Aorta (tissue), 5 donors: ENCODE measurements at places on chromosomes 3 and 15. TPM values are rescaled to one million over a fixed set of nuclear protein-coding genes. Genes with fewer than 3 reads are reported as not detected.

SV2B gene
- total RNA-seq = 2.5 TPM

PIERCE2 gene
- total RNA-seq = 2.7 TPM

DNA sequence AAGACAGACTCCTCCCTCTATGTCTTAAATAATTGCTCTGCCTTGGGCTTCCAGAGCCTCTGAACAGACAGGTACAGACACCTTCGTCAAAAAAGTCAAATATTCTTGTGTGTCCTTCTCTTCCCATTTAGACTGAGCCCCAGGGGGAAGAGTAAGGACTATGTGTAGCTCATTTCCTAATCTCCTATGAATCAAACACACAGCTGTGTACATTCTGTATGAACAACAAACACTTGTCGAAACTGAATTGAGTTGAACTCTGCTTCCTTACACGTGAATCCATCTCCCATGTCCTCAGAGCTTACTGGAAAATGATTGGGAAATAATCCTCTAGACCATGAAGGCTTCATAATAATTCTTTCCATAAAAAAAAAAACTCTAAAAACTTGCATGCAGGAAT lies 80.8 kb downstream of the MOBP start:
- no peak overlapping the region for H3K27ac ChIP-seq
- H3K36me3 ChIP-seq = no peaks in the 10 kb centered on the region
- no peaks in the 10 kb centered on the region for H3K27me3 ChIP-seq
- no peak overlapping the region for H3K4me3 ChIP-seq

PAQR5 gene
- total RNA-seq = 0.71 TPM

GRCh38 chr3:37154668-37155314 lies 19.6 kb downstream of the LRRFIP2 start:
- no peak overlapping the region for H3K4me3 ChIP-seq
- H3K4me1 ChIP-seq = peaks cover 2% of the 10 kb centered on the region

DNA sequence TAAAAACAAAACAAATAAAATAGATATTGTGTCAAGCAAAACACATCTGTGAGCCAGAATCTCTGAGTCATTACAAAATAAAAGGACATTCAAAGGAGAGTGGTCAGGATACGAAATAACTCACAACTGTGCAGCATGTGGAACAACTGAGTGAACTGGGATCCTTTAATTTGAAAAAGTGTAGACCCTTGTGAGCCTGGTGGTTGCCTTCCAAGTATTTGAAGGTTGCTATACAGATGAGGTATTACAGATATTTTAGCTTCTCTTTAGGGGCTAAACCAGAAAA lies 26.7 kb downstream of the KCNMB2 start:
- no peaks in the 10 kb centered on the region for H3K27me3 ChIP-seq
- no peak overlapping the region for H3K27ac ChIP-seq
- DNase-seq = no peak
- no peaks in the 10 kb centered on the region for H3K36me3 ChIP-seq
- H3K4me3 ChIP-seq = no peak overlapping the region
- no peaks in the 10 kb centered on the region for H3K4me1 ChIP-seq

HHATL gene
- total RNA-seq = not detected

DNA sequence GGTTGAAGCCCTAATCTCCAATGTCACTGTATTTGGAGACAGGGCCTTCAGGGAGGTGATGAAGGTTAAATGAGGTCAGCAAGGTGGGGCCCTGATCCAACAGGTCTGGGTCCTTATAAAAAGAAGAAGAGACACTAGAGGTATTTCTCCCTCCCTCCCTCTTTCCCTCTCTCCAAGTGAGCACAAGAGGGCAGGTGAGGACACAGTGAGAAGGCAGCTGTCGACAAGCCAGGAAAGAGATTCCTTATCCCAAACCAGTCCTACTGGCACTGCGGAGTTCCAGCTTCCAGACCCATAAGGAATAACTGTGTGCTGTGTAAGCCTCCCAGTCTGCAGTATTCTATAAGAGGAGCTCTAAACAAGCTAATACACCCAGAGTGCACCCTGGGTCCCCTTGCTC lies 134.7 kb downstream of the ADAMTS17 start:
- no peaks in the 10 kb centered on the region for H3K36me3 ChIP-seq
- no peaks in the 10 kb centered on the region for H3K4me1 ChIP-seq
- no peak for DNase-seq
- H3K27ac ChIP-seq = no peak overlapping the region
- no peak overlapping the region for H3K4me3 ChIP-seq

DNA sequence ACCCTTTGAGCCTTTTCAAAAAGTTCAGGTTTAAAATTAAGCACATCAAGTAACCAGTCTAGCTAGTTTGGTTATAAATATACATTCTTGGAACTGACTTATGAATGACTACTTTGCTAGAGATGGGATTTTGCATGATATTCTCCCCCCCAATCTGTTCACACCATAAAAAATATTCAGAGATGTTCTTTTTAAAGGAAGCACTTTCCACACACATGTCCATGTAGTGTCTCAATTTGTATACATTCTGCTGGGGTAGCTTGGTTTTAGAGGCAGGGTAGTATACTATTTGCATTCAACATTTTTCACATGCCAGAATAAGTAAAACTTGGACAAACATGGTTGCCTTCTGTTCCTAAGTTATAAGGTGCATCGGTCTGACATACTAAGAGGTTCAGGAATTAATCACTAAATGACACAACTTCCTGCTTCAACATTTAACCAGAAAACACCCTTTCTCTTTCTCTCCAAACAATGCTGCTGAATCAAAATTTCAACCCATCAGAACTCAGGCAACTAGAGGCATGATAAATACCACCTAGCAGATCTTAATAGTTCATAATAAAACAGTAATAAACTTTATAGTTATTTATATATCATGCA lies 57.0 kb downstream of the SUMF1 start:
- peaks cover 2% of the 10 kb centered on the region for H3K36me3 ChIP-seq
- DNase-seq = no peak
- H3K4me1 ChIP-seq = peaks cover 8% of the 10 kb centered on the region
- no peaks in the 10 kb centered on the region for H3K27me3 ChIP-seq
- H3K27ac ChIP-seq = no peak overlapping the region
- H3K4me3 ChIP-seq = no peak overlapping the region

DNA sequence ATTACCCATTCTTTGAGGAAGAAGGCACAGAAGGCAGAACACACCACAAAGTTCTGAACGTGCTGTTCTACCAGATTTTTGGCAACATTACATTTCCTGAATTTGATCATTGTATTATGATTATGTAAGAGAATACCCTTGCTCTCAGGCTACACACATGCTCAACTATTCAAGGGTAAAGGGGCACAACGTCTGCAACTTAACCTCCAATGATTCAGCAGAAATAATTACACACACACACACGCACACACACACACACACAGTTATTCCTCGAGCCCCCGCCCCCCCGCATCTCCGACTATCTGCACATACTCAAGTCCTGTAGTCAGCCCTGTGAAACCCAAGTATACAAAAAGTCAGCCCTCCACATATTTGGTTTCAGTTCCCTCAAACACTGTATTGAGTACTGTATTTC lies 26.8 kb downstream of the RPN1 start:
- no peak overlapping the region for H3K27ac ChIP-seq
- H3K4me1 ChIP-seq = no peaks in the 10 kb centered on the region
- H3K36me3 ChIP-seq = peaks cover 30% of the 10 kb centered on the region
- H3K27me3 ChIP-seq = no peaks in the 10 kb centered on the region
- no peak overlapping the region for H3K4me3 ChIP-seq

GRCh38 chr15:94561036-94561689 lies 329.8 kb downstream of the MCTP2 start:
- no peak for DNase-seq
- no peaks in the 10 kb centered on the region for H3K36me3 ChIP-seq
- H3K4me1 ChIP-seq = no peaks in the 10 kb centered on the region
- no peaks in the 10 kb centered on the region for H3K27me3 ChIP-seq
- H3K4me3 ChIP-seq = no peak overlapping the region

GRCh38 chr3:56055951-56056350 lies 412.3 kb downstream of the ERC2 start:
- no peak overlapping the region for H3K27ac ChIP-seq
- no peaks in the 10 kb centered on the region for H3K4me1 ChIP-seq
- DNase-seq = no peak
- H3K36me3 ChIP-seq = no peaks in the 10 kb centered on the region

DNA sequence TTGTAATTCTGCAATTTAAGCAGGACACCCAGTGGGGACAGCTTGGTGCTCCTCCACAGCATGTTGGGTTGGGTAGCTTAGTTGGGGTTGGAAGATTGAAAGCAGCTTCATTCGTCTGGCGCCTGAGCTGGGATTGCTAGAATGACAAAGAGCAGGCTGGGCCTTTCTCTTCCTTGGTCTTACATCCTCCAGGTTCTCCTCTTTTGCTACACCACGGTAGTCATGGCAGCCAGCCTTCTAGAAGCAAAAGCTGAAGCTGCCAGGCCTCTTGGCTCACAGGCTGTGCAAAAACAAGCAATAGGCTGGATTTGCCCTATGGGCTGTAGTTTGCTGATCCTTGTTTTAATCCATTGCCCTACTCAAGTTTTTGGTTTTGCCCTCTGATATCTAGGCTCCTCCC lies 3.2 kb upstream of the ANXA2 start:
- no peak overlapping the region for H3K4me3 ChIP-seq
- H3K27ac ChIP-seq = no peak overlapping the region
- no peak for DNase-seq
- H3K4me1 ChIP-seq = no peaks in the 10 kb centered on the region
- no peaks in the 10 kb centered on the region for H3K27me3 ChIP-seq
- H3K36me3 ChIP-seq = no peaks in the 10 kb centered on the region

BUB1B gene
- 0.84 TPM for total RNA-seq

DNA sequence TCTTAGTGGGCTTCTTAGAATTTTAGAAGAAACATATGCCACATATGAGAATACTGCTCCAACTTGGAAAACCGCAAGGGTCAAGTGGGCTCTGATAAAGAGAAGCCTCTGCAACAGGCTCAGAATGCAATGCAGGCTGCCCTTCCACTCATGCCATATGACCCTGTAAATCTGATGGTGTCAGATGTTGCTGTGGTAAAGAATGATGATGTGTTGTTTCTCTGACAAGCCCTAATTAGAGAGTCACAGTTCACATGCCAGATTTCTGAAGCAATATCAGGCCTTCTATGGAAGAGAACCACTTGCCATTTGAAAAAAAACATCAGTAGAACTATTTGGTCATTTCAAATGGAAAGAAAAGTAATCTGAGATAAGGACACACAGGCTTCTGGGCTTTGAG lies 749.6 kb downstream of the AGBL1 start:
- H3K36me3 ChIP-seq = no peaks in the 10 kb centered on the region
- no peaks in the 10 kb centered on the region for H3K27me3 ChIP-seq
- DNase-seq = no peak
- H3K4me1 ChIP-seq = no peaks in the 10 kb centered on the region
- no peak overlapping the region for H3K4me3 ChIP-seq

MRPL47 gene
- total RNA-seq = 19.7 TPM

GRCh38 chr15:25385986-25386385 lies 52.8 kb downstream of the UBE3A start:
- no peaks in the 10 kb centered on the region for H3K27me3 ChIP-seq
- no peak overlapping the region for H3K4me3 ChIP-seq
- no peak for DNase-seq
- H3K27ac ChIP-seq = no peak overlapping the region
- no peaks in the 10 kb centered on the region for H3K36me3 ChIP-seq

KLHL40 gene
- not detected for total RNA-seq

SMAD3 gene
- 65.9 TPM for total RNA-seq

DNA sequence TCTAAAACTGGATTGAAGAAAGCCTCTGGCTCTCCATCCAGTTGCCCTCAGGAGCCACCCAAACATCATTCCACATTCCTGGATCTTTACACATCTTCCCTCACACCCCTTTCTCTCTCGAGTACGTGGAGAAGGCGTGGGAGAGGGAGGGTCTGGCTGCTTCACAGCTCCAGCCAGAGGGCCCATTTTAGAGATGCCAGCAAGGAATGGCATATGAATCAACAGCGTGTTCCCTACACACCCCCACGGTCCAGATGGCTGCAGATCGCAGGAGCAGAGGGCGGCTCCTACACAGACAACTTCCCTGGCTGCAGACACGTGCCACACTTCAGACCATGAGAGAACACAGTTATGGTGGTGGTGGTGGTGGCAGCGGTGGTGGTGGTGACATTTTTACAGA lies 280.1 kb downstream of the ERC2 start:
- peaks cover 1% of the 10 kb centered on the region for H3K27me3 ChIP-seq
- no peaks in the 10 kb centered on the region for H3K4me1 ChIP-seq
- DNase-seq = no peak
- H3K4me3 ChIP-seq = no peak overlapping the region

- no peak overlapping the region for H3K4me3 ChIP-seq
- no peak for DNase-seq
- H3K27me3 ChIP-seq = no peaks in the 10 kb centered on the region
- H3K27ac ChIP-seq = no peak overlapping the region
- no peaks in the 10 kb centered on the region for H3K4me1 ChIP-seq
These were observed 326.5 kb upstream of the GBE1 start for GRCh38 chr3:82087958-82088357.

GRCh38 chr3:102450976-102451375 lies 16.2 kb downstream of the ZPLD1 start:
- DNase-seq = no peak
- H3K27me3 ChIP-seq = peaks cover 3% of the 10 kb centered on the region
- no peaks in the 10 kb centered on the region for H3K4me1 ChIP-seq

DNA sequence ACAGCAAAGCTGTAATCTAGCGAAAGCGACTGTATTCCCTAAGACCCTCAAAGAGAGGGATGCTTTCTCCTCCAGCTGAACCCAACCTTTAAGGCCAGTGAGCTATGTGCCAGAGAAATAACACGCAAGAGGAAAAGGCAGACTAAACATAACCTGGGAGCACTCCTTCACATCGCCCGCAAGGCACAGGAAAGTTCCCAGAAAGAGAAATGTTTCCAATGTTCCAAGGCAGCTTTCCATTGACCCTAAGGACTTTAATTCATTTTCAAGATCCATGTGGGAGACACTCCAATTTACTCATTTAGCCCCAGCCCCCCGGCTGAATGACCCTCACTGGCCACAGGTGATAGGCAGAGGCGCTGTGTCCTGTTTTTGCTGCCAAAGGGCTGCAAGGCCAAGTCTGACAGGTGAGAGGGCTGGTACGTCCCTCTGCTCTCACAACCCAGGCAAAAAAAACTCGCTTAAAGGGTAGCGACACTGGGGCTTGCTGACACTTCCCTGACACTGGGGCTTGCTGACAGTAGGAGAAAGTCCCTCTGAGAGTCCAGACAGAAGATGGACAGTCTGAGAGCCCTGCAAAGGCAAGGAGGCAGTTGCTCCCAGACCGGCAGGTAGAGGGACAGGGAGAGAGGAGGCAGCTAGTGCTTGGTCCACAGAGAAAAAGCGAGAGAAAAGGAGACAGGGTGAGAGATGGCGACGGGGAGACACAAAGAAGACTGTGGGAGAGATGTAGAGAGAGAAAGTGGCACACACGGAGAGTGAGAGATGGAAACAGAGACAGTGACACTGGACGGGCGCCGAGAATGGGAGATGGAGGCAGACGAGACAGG lies 702 bp downstream of the ARHGEF3 start:
- peak overlapping the region; percentile 32 for H3K4me3 ChIP-seq
- no peaks in the 10 kb centered on the region for H3K4me1 ChIP-seq
- H3K27me3 ChIP-seq = no peaks in the 10 kb centered on the region
- H3K27ac ChIP-seq = no peak overlapping the region
- no peak for DNase-seq
- H3K36me3 ChIP-seq = no peaks in the 10 kb centered on the region

SLC22A14 gene
- total RNA-seq = 0.42 TPM

DNA sequence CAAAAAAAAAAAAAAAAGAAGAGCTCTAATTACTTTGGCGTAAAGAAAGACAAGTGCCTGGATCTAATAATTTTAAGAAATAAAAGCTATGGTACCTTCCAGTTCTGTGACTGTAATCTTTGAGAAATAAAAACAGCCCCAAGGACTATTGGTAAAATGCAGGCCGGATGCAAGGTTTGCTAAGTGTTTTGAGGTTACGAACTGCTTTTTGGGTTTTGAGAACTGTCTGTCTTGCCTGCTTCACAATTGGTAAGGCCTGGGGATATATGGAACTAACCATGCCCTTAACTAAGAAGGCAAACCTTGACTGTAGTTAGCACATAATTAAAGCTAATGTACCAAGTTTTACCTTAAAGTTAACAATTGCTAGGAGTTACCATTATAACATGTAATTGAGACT lies 388.4 kb upstream of the CBLB start:
- H3K36me3 ChIP-seq = no peaks in the 10 kb centered on the region
- no peak overlapping the region for H3K4me3 ChIP-seq
- H3K27ac ChIP-seq = no peak overlapping the region
- DNase-seq = no peak
